ENCODE measurements at places on chromosomes 4 and X. TPM values are rescaled to one million over a fixed set of nuclear protein-coding genes. Genes with fewer than 3 reads are reported as not detected.

DNA sequence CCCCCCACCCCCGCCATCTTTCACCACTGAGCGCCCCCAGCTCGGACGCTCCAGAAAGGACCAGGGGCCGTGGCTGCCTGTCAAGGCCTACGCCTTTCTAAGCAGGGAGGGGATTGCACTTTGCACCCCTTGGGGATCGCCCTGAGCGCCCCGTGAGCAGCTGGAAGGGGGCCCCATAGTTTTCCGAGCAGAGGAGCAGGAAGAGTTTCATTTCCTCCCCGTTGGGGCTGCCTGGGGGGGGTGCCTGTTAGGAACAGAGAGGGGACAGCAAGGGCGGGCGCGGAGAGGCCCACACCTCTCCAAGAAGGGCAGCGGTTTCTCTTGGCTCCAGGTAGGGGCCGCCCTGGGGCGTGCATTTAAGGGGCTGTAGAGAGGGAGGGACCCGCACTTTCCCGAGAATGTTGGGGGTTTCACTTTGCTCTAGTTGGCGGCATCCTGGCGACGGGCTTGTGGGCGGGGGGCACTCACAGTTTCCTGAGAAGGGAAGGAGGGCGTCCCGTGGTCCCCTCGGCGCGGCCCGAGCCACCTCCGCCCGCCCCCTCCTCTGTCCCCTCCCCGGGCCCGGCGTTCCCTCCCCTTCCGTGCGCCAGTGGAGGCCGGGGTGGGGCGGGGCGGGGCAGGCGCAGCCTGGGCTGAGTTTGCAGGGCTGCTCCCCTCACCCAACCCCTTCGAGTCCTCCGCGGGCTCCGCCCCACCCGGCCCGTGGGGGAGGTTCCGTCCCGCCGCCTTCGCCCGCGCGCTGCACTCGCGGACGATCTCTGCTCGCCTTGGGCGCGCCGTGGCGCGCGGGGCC, 82.3 kb upstream of the CD99 start:
- peaks cover 17% of the 10 kb centered on the region for H3K4me1 ChIP-seq
- peaks cover 15% of the 10 kb centered on the region for H3K36me3 ChIP-seq
- peak overlapping the region; percentile 90 for H3K4me3 ChIP-seq
- peaks cover 9% of the 10 kb centered on the region for H3K27me3 ChIP-seq
- peak overlapping the region; percentile 94 for H3K27ac ChIP-seq

DNA sequence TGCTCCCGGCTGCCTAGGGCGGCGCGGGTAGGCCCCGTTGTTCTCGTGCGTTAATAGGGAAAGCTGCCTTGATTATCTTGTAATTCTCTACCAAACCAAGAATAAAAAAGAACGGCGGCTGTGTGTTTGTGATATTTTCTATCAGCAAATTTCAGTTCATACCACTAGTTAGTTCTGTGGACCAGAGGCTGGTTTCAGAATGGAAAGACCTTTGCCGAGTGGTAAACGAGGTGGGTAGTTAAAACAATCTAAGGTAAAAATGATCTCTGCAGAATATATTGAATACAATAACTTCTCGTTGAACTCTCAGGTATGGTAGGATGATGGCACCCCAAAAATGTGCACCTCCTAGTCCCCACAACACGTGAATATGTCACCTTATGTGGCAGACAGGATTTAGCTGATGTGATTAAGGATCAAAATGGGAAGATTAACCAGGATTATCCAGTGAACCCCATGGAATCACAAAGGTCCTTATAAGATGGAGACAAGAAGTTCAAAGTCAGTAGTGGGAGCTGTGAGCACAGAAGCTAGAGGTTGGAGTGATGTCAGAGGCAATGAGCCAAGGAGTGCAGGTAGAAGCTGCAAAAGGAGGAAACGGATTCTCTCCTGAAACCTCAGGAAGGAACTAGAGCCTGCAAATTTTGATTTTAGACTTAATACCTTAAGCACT, 574 bp upstream of the CFAP97 start:
- peak overlapping the region; percentile 74 for H3K27ac ChIP-seq
- H3K4me3 ChIP-seq = peak overlapping the region; percentile 65
- peaks cover 29% of the 10 kb centered on the region for H3K4me1 ChIP-seq
- H3K27me3 ChIP-seq = no peaks in the 10 kb centered on the region

DNA sequence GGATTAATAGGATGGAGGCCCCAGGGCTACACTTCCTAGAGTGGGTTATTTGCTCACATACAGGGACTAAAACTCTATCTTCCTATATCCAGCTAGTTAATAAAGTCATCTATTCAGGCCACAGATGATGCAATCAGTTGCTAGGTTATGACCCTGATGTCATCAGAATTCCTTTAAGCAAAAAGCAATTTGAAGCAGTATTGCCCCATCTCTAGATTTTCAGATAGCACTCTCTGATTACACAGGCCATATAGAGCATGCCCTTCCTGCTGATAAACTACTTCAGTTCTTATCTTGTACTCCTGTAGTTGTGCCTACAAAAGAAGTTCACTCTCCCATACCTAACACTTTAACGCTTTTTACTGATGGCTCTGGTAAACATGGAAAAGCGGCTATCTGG, 84.8 kb downstream of the TMEM144 start:
- H3K27ac ChIP-seq = no peak overlapping the region
- H3K4me3 ChIP-seq = no peak overlapping the region
- DNase-seq = no peak
- no peaks in the 10 kb centered on the region for H3K27me3 ChIP-seq
- no peaks in the 10 kb centered on the region for H3K4me1 ChIP-seq

DNA sequence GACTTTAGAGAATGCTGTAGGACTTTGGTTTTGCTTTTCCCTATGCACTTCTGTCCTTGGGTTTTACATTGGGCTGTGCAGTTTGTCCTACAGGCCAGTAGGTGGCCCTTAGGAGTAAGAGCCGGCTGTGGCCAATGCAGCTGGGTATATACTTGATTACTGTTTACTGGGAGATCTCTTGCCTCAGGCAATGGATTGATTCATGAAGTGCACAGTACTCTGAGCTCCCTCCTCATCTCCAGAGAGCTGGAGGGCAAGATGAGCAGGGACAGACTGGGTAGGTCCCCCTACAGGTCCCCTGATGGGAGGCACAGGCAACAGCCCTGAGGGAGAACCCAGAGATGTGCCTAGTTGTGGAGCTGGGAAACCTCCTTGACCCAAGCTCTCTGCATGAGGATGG, 103.8 kb upstream of the QRFPR start:
- H3K4me1 ChIP-seq = no peaks in the 10 kb centered on the region
- H3K36me3 ChIP-seq = no peaks in the 10 kb centered on the region
- H3K4me3 ChIP-seq = no peak overlapping the region
- no peaks in the 10 kb centered on the region for H3K27me3 ChIP-seq

GRCh38 chr4:186845137-186845842, 121.6 kb upstream of the FAT1 start:
- H3K4me3 ChIP-seq = no peak overlapping the region
- H3K4me1 ChIP-seq = peaks cover 3% of the 10 kb centered on the region
- DNase-seq = no peak
- no peaks in the 10 kb centered on the region for H3K36me3 ChIP-seq
- peak overlapping the region; percentile 19 for H3K27ac ChIP-seq
- H3K27me3 ChIP-seq = no peaks in the 10 kb centered on the region

- peaks cover 18% of the 10 kb centered on the region for H3K4me1 ChIP-seq
- no peak overlapping the region for H3K4me3 ChIP-seq
- no peak overlapping the region for H3K27ac ChIP-seq
- DNase-seq = no peak
- peaks cover 10% of the 10 kb centered on the region for H3K27me3 ChIP-seq
- no peaks in the 10 kb centered on the region for H3K36me3 ChIP-seq
Observed at GRCh38 chr4:41658163-41658562, 90.4 kb downstream of the PHOX2B start.

GRCh38 chrX:55451141-55451540, 786 bp upstream of the MAGEH1 start:
- no peak overlapping the region for H3K27ac ChIP-seq
- H3K36me3 ChIP-seq = no peaks in the 10 kb centered on the region
- H3K4me1 ChIP-seq = peaks cover 7% of the 10 kb centered on the region
- DNase-seq = no peak

- DNase-seq = no peak
- no peak overlapping the region for H3K4me3 ChIP-seq
- H3K36me3 ChIP-seq = no peaks in the 10 kb centered on the region
- no peaks in the 10 kb centered on the region for H3K27me3 ChIP-seq
- peaks cover 4% of the 10 kb centered on the region for H3K4me1 ChIP-seq
Observed at GRCh38 chr4:21191317-21191716, 491.1 kb downstream of the PACRGL start.

GRCh38 chr4:148056879-148057278, 325.0 kb downstream of the ARHGAP10 start:
- no peaks in the 10 kb centered on the region for H3K36me3 ChIP-seq
- H3K4me3 ChIP-seq = no peak overlapping the region
- H3K27me3 ChIP-seq = no peaks in the 10 kb centered on the region
- no peak for DNase-seq
- no peak overlapping the region for H3K27ac ChIP-seq

GRCh38 chr4:128371876-128372275, 84.3 kb upstream of the PGRMC2 start:
- H3K36me3 ChIP-seq = peaks cover 5% of the 10 kb centered on the region
- no peak overlapping the region for H3K4me3 ChIP-seq
- no peak for DNase-seq
- H3K4me1 ChIP-seq = no peaks in the 10 kb centered on the region
- H3K27me3 ChIP-seq = no peaks in the 10 kb centered on the region
- no peak overlapping the region for H3K27ac ChIP-seq

DNA sequence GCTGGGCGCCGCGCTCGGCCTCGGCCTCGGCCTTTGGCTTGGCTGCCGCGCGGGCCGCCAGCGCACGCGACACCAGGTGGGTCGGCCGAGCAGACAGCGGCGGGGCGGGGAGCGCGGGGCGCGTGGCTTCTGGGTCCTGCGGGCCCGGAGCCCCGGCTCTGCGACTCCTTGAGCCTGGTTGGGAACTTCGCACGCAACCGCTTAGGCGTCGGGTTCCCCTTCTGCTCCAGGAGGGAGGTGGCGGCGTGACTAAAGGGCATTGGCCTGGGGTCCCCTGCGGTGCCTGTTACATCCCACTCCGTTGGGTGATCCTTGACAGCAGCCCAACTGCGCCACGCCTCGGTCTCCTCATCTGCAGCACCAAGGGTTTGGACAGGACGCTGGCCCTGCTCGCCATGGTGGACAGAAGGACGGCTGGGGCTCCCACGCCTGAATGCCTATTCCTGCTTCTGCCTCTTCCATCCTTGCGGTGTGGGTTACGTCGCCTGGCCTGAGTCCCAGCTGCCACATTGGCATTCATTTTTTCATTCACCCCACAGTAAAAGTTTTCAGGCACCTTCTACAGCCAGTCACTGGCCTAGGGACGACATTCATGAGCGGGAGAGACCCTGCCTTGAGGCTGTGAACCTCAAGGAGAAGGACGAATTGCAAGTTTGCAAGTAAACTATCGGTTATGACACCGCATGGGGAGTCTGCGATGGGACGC, 631 bp downstream of the EVC start:
- no peak for DNase-seq
- H3K4me3 ChIP-seq = peak overlapping the region; percentile 79
- peak overlapping the region; percentile 86 for H3K27ac ChIP-seq
- H3K4me1 ChIP-seq = peaks cover 28% of the 10 kb centered on the region
- peaks cover 11% of the 10 kb centered on the region for H3K36me3 ChIP-seq

DNA sequence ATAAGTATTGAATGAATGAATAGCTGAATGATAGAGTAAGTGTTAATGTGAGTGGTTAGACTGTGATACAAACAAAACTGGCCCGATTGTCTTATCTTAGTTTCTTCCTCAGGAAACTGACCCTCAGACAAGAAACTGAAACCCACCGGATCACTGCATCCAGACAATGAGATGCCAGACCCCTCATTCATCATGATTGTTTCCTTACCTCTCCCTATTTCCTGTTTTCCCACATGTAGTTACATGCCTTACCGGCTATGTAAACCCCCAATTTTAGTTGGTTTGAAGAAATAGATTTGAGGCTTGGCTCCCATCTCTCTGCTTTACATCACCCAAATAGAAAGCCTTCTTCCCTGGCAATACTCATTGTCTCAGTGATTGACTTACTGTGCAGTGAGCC, 218.9 kb upstream of the PPP1R2C start:
- DNase-seq = no peak
- H3K27ac ChIP-seq = no peak overlapping the region
- peaks cover 9% of the 10 kb centered on the region for H3K4me1 ChIP-seq

- H3K4me1 ChIP-seq = no peaks in the 10 kb centered on the region
- no peak for DNase-seq
- H3K36me3 ChIP-seq = no peaks in the 10 kb centered on the region
- peaks cover 3% of the 10 kb centered on the region for H3K27me3 ChIP-seq
Observed at GRCh38 chrX:154727871-154728270, 23.0 kb downstream of the GAB3 start.

DNA sequence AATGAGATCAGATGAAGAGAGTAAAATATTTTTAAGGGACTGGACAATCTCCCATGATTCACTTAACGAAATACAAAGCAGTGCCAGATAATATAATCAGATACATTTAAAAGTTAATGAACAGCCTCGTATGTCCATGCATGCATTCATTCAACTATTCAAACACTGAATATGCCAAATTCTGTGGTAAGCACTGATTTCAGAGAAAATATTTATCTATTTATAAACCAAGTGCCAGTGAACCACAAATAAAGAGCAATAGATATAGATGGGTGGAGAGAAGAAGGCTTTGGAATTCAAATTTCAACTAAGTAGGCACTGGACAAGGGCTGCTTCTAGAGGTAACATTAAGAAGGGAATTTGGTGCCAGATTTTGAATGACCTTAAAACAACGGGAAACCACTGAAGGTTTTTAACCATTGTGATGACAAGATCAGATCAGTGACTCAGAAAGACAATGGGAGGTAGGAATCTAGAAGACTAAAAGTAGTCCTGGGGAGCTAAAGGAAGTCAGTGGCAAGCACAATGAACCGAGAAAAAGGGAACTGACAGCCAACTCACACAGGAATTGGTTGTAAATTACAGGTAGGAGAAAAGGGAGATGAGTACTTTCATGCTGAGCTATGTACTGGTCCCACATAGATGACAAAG, 14.2 kb downstream of the ELOVL6 start:
- no peaks in the 10 kb centered on the region for H3K27me3 ChIP-seq
- no peak for DNase-seq
- H3K4me1 ChIP-seq = peaks cover 7% of the 10 kb centered on the region

- H3K27me3 ChIP-seq = no peaks in the 10 kb centered on the region
- no peak overlapping the region for H3K4me3 ChIP-seq
- DNase-seq = no peak
Observed at GRCh38 chrX:23871905-23872546, 35.7 kb downstream of the APOO start.

DNA sequence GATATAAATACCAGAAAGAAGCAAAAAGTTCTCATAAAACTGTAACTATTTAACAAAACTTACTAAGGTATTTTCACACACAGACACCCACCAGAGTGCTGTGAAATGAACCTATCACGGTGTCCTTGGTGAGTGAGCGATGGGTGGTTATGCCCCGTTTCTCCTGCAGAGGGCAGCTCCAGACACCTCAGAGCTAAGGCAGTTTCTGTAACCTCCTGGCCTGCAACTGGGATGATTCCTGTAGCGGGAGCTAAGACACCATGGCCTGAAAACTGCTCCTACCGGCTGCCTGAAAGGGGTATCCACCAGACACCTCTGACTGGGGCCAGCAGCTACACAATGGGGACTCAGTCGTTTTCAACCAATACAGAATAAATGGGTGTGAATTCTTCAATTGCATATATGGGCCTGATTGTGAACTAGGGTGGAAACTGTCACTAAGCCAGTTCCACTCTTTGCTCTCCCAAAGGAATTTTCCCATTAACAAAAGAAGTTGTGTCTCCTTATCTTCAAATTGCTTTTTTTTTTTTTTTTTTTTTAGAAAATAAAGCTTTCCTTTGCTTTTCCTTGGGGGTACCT, 2375.8 kb upstream of the TENM3 start:
- H3K27ac ChIP-seq = no peak overlapping the region
- H3K36me3 ChIP-seq = no peaks in the 10 kb centered on the region
- H3K4me3 ChIP-seq = no peak overlapping the region
- H3K4me1 ChIP-seq = no peaks in the 10 kb centered on the region
- H3K27me3 ChIP-seq = no peaks in the 10 kb centered on the region
- peak; percentile 32 for DNase-seq

TLR10 gene
- total RNA-seq = 1.7 TPM

RPS6KA3 gene
- total RNA-seq = 60.8 TPM

CLDN34 gene
- 0.42 TPM for total RNA-seq

C4orf36 gene
- total RNA-seq = 2.0 TPM

GLRA3 gene
- 0.07 TPM for total RNA-seq

MSMO1 gene
- 87.1 TPM for total RNA-seq

GAB3 gene
- total RNA-seq = 0.13 TPM

All from progenitor cell of endocrine pancreas (in vitro differentiated cells).